ENCODE measurements at places on chromosomes 3 and 15. TPM values are rescaled to one million over a fixed set of nuclear protein-coding genes. Genes with fewer than 3 reads are reported as not detected.

DNA sequence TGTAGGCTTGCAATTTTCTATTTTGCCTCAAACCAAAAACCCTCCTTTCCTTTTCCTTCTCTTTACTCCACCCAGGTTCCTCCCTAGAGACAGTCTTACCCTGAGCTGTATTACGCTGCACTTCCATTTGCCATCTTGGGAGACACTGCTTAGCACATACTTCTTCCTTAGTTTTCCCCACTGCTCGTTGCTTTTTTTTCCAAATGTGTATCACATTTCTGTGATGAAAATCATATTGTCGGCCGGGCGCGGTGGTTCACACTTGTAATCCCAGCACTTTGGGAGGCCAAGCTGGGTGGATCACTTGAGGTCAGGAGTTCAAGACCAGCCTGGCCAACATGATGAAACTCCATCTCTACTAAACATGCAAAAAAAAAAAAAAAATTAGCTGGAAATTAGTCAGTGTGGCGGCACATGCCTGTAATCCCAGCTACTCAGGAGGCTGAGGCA is 29.5 kb downstream of the POPDC2 start:
- DNase-seq = no peak

GRCh38 chr3:43692971-43693370 is 2.2 kb downstream of the ABHD5 start:
- no peak for DNase-seq

DNA sequence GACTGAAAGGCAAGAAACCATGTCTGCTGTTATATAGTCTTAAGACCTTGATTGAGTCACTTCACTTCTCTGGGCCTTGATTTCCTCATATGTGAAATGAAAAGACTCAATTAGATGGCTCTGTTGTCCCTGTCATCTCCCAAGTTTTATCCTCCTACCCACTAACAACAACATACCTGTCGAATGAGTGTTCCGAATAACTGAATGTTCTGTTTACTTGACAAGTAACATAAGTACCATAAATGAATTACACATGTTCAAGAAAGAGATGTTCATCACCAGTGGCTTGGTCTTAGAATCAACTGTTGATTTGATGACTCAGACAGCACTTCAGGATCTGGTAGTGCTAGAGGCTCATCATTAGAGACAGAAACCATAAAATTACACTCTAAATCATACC is 311.7 kb downstream of the VPS13C start:
- no peak for DNase-seq

The KLHL40 gene
- not detected for total RNA-seq

The CAND2 gene
- 13.7 TPM for total RNA-seq

Data from esophagus muscularis mucosa (tissue), 4 donors.